GM23248 (cell line): ENCODE measurements at places on chromosomes 4 and X.
A peak's percentile ranks its signal among the peaks of the same experiment; 100 is the strongest.

- no peak for DNase-seq
These were observed 1459.9 kb downstream of the PCDH7 start for GRCh38 chr4:32180086-32180485.

DNA sequence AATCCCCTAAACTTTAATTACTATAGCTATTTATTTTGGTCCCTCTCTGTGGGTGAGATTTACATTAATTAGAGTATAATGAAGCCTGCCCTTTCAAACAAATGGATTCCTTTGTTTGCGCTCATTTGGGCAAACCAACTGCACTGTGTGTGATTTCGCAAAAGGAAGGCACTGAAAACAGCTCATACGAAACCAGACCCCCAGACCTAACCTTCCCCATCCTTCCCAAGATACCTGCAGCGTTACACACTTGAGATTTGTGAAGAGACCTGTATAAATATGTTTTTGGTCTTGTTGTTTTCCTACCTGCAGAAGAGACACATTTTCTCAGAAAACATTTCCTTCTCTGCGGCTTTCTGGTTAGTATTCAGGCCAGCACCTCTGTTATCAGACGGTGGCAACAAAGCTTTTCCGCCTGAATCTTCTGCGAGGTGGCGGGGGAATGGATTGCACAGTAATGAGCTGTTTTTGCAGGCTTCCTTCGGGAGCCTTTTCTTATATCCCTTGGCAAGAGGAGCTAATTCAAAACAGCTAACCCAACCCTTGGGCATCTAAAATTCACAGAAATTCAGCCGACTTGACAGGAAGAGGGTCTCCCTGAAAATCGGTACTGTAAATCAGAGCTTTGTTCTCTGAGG lies 47.6 kb downstream of the CBLL2 start:
- no peak for DNase-seq

DNA sequence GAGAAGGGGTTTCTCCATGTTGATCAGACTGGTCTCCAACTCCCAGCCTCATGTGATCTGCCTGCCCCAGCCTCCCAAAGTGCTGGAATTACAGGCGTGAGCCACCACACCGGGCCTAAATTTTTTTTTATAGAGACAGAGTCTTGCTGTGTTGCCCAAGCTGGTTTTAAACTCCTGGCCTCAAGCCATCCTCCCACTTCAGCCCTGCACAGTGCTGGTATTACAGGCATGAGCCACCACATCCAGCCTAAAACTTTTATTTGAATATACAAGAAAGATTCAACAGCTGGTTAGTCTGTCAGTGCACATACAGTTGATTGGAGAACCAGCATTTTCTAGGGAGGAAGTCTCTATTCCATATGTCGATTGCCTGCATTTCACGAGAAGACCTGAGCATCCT lies 91.2 kb downstream of the LRP2BP start:
- peak; percentile 29 for DNase-seq

- DNase-seq: no peak
These were observed 163.5 kb upstream of the GYPA start for GRCh38 chr4:144304025-144304424.
